ENCODE measurements at places on chromosomes 13 and 19.

DNA sequence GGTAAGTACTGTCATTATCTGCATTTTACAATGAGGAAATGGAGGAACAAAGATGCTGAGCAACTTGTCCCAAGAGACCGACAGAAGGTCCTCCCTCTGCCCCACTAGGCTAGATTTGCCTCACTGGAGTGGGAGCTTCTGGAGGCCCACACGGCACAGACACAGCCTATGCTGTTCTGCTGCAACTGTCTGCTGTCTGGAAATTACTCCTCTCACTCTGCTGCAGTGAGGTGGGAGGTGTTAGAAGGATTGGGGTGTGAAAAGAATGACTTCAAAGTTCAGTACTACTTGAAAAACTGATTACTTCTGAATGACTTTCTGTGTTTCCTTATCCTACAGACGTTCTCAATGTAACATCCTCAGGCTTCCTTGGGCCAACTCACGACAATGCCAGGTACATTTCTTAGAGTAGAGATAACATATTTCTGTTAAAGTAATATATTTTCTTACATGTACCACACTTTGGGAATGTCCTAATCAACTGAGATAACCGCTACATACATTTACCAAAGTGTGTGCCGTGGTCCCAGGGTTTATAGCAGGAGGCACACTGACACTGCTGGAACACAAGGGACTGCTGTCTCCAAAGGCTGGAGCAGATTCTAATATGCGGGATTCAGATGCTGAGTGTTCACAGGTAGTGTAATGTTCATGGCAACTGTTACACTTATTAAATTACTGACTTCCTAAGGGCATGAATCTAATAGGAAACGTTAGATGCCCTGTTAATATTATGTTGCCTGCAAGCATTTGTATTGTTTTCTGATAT, 53.5 kb upstream of the WASF3 start:
- DNase-seq = no peak

DNA sequence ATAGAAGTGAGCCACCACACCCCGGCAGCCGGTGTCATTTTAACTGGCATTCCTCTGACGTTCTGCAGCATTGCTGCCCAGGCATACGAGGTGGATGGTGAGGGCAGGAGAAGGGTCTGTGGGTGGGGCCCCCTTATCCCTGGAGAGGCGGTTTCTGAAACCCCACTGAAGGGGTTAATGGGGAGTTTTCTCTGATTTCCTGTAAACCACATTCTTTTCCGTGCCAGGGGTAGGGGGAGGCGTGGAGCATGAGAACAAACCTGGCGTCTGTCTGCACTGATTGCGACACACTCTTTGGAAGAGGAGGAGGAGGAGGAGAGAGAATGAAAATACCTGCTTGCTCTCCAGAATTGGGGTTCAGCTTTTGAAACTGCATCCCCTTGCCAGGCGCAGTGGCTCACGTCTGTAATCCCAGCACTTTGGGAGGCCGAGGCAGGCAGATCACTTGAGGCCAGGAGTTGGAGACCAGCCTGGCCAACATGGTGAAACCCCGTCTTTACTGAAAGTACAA, 2.7 kb upstream of the C3 start:
- no peak for DNase-seq

DNA sequence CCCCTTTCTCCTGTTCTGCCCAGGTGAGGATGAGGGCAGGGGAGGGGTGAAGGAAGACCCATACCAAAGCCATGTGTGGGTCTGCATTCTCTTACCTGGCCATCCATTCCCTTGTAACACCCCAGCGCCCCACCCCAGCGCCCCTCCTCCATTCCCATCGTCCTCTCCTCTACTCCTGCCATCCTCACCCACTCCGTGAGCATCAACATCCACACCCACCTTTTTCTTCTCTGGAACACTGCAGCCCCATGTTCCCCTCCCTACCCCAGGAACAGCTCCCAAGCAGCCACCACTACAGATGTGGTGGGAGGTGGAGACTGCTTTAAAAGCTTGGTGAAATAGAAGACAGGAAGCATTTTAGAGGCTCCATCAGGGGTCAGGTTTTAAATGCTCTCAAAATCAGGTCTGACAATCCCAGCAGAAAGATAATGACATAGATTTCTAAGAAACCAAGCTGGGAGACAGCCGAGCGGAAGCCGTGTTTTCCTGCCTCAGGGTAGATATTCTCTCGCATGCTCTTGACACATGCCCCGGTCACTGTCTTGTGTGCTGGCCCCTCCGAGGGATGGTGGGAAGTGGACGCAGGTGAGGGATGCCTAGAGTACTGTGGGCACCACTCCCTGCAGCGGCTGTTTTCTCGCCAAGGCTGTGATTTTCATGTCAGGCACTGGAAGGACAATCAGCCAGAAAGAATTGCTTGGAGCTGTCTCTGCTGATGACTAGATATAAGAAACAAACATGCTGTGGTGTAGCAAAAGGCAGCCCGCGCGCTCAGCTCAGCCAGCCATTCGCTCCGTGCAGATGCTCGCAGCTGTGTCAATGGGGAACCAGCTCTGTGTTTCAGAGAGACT, 9.8 kb downstream of the MEDAG start:
- DNase-seq = no peak

- DNase-seq = no peak
These were observed 130.3 kb downstream of the USP12 start for GRCh38 chr13:27041341-27041740.

- DNase-seq = no peak
These were observed 50.7 kb downstream of the PCDH17 start for GRCh38 chr13:57682128-57682716.

DNA sequence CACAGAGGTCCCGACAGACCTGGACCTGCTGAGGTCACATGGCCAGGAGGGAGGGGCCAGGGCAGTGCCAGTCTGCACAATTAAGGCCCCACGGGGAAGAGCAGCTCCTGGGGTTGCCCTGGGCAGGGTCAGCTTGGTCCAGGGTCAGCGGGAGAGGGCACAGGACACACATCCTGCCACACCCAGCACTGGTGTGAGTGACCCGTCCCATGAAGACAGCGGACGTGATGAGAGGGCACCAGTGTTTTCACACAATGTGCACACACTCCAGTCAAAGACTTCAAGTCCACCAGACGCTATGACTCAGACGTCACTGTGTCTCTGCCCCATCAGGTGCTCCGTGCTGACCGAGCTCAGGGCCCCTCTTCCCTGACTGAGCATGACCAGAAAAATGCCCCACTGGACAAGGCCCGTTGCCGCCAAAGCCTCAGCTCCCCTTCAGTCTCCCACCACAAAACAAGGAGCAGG, 4.2 kb downstream of the TMEM259 start:
- no peak for DNase-seq

DNA sequence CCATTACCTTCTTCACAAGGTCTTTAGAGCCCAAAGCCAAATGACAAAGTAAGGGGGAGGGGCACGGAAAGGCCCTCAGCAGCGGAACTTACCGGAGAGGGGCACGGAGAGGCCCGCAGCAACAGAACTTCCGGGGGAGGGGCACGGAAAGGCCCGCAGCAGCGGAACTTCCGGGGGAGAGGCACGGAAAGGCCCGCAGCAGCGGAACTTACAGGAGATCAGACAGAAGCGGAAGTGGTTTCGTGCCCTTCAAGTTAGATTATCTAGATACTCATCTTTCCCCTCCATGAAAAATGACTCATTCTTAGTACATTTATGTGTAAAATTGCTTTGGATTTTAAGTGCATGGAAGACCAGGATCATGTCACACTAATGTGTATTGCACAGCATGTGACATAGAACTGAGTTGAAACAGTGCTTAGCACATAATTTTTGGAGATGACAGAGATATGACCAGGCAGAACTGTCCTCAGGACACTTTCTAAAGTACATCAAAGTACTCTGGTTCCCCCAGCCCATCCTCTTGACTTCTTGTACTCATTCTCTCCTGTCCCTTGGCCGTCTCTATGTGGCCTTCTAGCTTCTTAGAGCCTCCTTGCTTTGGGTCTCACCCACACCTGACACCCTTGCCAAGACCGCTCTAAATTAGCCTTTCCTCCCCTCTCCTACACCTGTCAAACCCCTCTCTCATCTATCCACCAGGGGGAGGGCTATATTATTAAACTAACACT, 25.7 kb upstream of the TPTE2 start:
- no peak for DNase-seq

Data from GM18507 (cell line).